Daoy (cell line): ENCODE measurements at places on chromosomes 5 and 9.

GRCh38 chr5:35223787-35224395 is 6.4 kb downstream of the PRLR start:
- DNase-seq = no peak

- peak; percentile 81 for DNase-seq
These were observed 235.8 kb downstream of the ROR2 start for GRCh38 chr9:91714020-91714806.

DNA sequence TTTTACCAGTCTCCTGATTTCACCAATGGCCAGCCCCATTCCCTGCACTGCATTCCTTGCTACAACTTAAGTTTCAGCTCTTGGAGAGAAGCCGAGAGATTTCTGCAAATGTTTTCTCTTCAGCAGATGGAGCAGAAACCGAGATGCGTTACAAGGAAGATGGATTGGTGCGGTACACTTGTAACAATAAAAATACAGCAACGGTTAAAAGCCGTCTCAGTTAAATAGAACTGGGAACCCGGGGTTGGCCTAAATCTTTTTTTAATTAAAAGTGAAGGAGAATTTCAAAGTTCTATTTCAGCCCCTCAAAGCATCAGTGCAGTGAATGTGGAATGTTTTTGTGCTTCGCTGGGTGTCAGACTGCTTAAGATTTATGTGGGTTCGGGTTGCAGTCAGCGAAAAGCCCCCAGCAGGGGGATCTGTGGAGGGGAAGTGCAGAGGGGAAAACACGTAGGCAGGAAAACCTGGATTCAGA is 19.8 kb downstream of the BRINP1 start:
- no peak for DNase-seq

GRCh38 chr9:108521063-108521590 is 334.7 kb downstream of the ACTL7B start:
- peak; percentile 65 for DNase-seq

DNA sequence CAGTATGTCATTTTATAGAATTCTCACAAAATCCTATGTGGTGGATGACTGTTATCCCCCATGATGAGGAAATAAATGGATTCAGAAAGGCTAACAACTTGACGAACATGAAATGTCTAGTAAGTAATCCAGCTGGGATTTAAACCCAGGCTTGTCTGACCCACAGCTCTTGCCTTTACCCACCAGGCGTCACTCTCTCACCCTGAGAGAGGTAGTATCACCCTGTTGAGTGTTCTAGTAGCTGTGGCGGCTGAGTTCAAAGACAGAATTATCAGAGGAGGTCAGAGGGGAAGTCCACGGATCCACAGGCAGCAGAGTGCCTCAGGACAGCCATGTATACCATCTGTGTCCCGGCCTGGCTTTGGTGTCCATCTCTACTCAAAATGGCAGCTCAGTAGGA is 113.8 kb downstream of the ZNF462 start:
- no peak for DNase-seq

DNA sequence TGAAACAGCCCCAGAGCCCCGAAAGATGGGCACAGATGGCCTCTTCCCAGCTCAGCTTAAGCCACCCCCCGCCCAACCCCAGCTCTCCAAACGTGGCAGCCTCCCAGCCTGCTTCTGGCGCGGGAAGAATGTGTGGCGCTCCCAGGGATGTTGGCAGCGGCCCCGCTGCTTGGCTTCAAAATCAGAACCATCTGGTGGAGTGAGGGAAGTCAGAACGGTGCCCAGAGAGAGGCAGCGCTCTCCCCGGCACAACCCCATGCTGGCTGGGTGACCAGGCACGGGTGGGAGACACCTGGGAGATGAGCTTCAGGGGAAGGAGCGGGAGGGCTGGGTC is 72.7 kb upstream of the ORM1 start:
- peak; percentile 21 for DNase-seq

DNA sequence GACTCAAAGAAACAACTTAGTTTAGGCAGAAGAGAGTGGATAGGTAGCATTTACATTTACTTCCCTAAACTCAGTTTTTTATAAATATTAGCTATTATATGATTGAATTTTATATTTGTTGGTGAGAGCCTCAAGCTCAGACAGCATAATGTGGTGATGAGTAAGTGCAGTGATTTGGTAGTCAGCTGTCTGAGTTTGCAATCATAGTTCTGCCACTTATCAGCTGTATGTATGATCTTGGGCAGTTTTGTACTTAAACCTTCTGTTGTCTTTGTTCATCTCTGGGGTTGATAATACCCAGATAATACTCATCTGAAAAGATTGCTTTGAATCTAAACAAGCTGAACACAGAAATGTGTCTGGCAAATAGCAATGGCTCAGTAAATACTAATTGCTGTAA is 108.8 kb downstream of the ANXA1 start:
- DNase-seq = no peak

GRCh38 chr9:101073122-101073521 is 44.6 kb downstream of the PLPPR1 start:
- DNase-seq = no peak

GRCh38 chr5:180100621-180101450 is 29.3 kb upstream of the RNF130 start:
- DNase-seq = no peak

DNA sequence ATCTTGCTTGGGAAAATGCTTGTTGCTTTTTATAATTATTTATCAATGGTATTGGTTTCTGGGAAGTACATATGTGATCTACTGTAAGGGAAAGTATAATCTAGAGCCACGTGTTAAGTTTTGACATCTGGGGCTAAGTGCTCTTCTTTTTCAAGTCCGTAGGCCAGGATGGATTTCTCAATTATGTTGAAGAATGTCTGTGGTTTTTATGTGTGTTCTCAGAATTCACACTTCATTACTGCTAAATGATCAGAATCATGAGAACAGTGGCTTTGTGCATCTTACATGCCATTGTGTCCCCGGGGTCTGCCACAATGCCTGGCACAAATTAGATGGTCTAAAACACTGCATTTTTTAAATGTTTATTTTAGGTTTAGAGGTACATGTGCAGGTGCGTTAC is 14.5 kb upstream of the AUH start:
- no peak for DNase-seq

GRCh38 chr9:86601697-86602096 is 247.5 kb upstream of the TUT7 start:
- peak; percentile 21 for DNase-seq

- DNase-seq = no peak
These were observed 17.0 kb downstream of the ZBTB34 start for GRCh38 chr9:126877418-126877817.

DNA sequence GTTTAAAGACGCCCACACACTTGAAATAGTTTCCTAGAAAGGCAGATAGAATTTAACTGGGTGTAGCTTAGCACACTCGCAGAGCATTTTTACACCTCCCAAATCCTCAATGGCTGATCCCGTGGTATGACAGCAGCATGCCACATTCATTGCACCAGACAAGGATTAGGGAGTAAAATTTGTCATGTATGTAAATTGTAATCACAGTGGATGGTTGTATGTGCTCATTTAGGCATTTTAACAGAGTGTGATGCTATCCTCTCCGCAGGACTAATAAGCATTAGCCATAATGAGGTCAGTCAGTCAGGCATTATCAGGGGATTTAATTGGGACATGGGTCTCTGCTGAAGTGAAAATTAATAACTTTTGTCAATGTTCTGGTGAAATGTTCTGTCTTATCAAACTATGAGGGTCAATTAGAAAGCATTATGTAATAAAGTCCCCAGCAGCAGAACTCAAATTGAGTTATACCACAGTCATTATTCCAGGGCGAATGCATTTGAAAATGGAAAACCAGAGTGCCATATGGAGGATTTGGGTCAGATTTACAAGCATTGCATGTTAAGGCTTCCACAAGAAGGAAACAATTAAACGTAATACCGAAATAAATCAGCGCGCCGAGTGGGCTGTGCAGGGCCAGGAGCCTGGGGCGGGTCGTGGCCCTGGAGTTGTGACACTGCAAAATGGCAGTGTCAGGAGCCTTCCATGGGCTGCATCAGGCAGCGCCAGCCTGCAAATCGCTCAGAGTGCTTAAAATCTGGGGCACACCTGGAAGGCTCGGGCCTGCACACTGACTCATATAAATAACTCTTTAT is 602.2 kb downstream of the BNC2 start:
- DNase-seq = no peak

DNA sequence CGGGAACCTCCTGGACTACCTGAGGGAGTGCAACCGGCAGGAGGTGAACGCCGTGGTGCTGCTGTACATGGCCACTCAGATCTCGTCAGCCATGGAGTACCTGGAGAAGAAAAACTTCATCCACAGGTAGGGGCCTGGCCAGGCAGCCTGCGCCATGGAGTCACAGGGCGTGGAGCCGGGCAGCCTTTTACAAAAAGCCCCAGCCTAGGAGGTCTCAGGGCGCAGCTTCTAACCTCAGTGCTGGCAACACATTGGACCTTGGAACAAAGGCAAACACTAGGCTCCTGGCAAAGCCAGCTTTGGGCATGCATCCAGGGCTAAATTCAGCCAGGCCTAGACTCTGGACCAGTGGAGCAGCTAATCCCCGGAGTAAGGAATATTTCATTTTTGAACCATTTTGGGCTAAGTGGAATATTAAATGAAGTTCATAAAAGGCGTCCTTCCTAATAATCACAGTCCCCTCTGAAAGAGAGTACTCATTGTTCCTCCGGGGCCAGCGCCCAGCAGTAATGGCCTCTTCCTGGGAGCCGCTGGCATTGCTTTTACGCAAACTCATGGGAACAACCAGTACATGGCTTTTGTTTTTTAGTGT is 23.6 kb downstream of the QRFP start:
- no peak for DNase-seq

DNA sequence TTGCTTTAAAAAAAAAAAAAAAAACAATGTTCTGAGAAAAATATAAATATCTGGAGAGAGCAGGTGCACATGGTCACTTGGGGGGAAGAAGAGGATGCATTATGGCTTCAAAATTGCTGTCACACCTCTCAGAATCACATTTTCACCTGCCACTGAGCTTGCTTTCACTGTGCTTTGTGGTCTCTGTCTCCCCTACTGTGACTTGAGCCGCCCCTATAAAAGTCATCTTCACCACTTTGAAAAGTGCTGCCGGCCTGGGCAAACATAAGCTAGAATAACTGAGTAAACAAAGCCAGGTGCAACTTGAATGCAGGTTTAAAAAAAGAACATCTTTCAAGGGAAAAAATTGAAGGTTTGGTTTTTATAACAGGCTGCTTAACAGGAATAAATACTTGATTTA is 368.1 kb upstream of the GRIA1 start:
- DNase-seq = no peak

- no peak for DNase-seq
These were observed 72.3 kb upstream of the ANXA1 start for GRCh38 chr9:73079326-73079725.

GRCh38 chr5:61000887-61001286 is 55.9 kb downstream of the NDUFAF2 start:
- DNase-seq = no peak

- peak; percentile 60 for DNase-seq
These were observed 126.4 kb upstream of the SLC12A2 start for GRCh38 chr5:127957183-127957582.

- no peak for DNase-seq
These were observed 101.7 kb downstream of the ANGPTL2 start for GRCh38 chr9:127020802-127021078.

DNA sequence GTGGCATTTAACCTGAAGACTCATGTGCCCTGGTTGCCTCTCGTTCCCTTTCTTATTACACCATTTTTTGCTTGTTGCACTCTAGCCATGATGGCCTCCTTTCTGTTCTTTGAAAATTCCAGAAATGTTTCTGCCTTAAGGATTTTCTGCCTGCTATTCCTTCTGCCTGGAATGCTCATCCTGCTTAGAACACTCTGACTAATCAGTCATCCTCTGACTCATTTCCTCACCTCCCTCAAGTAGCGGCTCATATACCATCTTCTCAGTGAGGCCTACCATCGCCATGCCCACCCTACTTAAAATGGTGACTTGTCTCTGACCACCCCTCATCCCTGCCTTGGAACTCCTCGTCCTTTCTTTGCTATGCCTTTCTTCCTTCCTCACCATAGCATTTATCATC is 68.8 kb downstream of the KIF4B start:
- DNase-seq = peak; percentile 64

DNA sequence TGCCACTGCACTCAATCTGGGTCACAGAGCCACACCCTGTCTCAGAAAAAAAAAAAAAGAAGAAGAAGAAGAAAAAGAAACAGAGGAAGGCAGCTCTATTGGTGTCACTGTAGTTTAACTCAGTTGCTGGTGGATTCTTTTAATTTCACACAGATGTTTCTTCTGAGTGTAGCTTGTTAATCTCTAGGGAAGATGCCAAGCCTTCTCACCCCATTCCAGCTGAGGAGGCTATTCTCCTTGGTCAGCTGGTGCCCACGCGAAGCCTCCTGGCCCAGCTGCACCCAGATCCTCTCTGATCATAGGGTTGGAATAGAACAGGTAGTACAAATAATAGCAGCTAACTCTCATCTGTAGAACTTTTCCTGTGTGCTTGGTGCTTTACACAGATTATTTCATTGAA is 113.8 kb upstream of the SPRY4 start:
- no peak for DNase-seq

GRCh38 chr9:133632806-133633680 is 3.1 kb upstream of the DBH start:
- DNase-seq = no peak

GRCh38 chr9:75448281-75448680 is 360.0 kb downstream of the OSTF1 start:
- no peak for DNase-seq

GRCh38 chr5:174723315-174723978 is 935 bp upstream of the MSX2 start:
- DNase-seq = peak; percentile 45

- no peak for DNase-seq
These were observed 283.6 kb upstream of the RPS23 start for GRCh38 chr5:82561797-82562196.

GRCh38 chr5:147483961-147484707 is 25.7 kb downstream of the DPYSL3 start:
- peak; percentile 95 for DNase-seq

- no peak for DNase-seq
These were observed 11.6 kb upstream of the FBP1 start for GRCh38 chr9:94650949-94651348.

DNA sequence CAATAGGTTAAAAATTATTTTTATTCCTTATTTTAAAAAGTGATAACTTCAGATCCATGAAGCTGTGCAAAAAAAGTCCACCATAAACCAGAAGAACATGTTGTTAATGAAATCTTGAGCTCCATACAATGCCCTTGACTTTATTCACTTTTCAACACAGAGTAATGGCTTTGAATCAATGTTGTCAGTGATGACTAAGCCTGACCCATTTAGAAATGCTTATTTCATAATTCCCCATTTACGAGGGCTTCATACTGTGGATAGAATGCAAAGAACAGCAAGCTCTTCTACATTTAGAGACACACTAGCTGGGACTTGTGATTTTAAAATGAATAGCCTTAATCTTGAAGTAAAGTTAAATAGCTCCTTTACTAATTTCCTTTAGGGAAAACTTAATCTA is 25.7 kb upstream of the IL9 start:
- peak; percentile 28 for DNase-seq

GRCh38 chr5:153276151-153276550 is 214.3 kb upstream of the GRIA1 start:
- DNase-seq = peak; percentile 3

GRCh38 chr9:111807197-111807596 is 12.5 kb upstream of the SHOC1 start:
- no peak for DNase-seq

- peak; percentile 64 for DNase-seq
These were observed 15.2 kb downstream of the GBGT1 start for GRCh38 chr9:133148199-133149129.
